ENCODE measurements at places on chromosomes 6 and 20. TPM values are rescaled to one million over a fixed set of nuclear protein-coding genes. Genes with fewer than 3 reads are reported as not detected.

Gene SLC2A10
- 0.37 TPM for total RNA-seq

Gene EFCAB8
- not detected for total RNA-seq

Gene TP53TG5
- not detected for total RNA-seq

Gene SHLD1
- total RNA-seq: 4.0 TPM

Gene GNL1
- 42.1 TPM for total RNA-seq

Gene NCOA5
- total RNA-seq: 42.9 TPM

Gene CALHM4
- total RNA-seq: not detected

Gene IGF2R
- 105 TPM for total RNA-seq

Gene CTAGE9
- total RNA-seq: not detected

Gene BPI
- not detected for total RNA-seq

Gene F13A1
- total RNA-seq: not detected

Gene PCSK2
- total RNA-seq: 28.7 TPM

Gene ADA
- 3.1 TPM for total RNA-seq

Gene TSHZ2
- 10.0 TPM for total RNA-seq
